BE2C (cell line): ENCODE measurements at places on chromosomes 16 and 17.

- DNase-seq = no peak
Observed at GRCh38 chr17:71709946-71710345, 410.9 kb upstream of the SOX9 start.

- DNase-seq = no peak
Observed at GRCh38 chr17:39229274-39229913, 3.6 kb upstream of the STAC2 start.

DNA sequence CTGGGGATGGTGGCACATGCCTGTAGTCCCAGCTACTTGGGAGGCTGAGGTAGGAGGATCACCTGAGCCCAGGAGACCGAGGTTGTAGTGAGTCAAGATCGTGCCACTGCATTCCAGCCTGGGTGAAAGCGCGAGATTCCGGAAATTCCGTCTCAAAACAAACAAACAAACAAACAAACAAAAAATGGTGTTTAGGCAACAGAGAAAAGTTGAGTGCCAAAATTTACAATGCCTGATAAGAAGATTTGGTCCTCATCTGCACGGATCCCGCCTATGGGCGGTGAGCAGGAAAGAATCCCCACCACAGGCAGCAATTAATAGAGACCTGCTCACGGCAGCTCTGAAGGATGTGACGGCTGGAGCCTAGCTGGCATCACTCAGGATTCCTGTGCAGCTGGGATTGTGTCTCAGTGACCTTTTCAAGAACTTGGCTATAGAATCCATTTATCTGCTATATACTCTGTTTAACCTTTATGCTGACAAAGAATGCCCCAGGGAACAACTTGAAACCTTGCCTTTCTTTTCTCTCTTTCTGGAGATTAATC is 14.0 kb upstream of the TEX2 start:
- no peak for DNase-seq

- no peak for DNase-seq
Observed at GRCh38 chr16:72015124-72015523, 6.6 kb downstream of the DHODH start.

GRCh38 chr17:32259586-32259985 is 6.0 kb upstream of the RHBDL3 start:
- DNase-seq = no peak

- peak; percentile 98 for DNase-seq
Observed at GRCh38 chr17:42561897-42562387, at the start of gene COASY. Gene COASY (plus strand): TSS chr17:42562148. CDS start chr17:42562623, 475 bp downstream.

- DNase-seq = no peak
Observed at GRCh38 chr16:76882105-76882504, 308.9 kb upstream of the MON1B start.

- peak; percentile 62 for DNase-seq
Observed at GRCh38 chr16:87474566-87474996, 18.2 kb downstream of the ZCCHC14 start.

DNA sequence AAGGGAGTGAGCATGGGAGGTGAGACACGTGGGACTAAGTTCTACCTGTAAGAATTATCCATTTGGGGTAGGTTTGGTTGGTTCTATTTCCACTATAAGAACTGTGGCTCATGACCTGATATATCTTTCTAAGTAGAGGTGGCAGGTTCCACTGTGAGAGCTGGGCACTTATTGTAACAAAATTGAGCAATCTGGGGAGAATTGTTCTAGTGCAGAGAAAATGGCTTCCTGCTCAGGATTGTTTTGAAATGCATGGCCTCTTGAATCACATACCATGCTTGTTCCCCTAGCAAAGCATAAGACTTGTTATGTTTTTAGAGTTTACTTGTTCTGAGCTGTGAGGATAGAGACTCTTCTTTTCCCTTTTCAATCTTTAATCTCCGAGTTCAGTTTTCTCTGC is 125.9 kb downstream of the MAP2K6 start:
- no peak for DNase-seq

- DNase-seq = no peak
Observed at GRCh38 chr17:68612923-68613292, 11.7 kb upstream of the FAM20A start.

GRCh38 chr17:40813804-40814203 is 8.6 kb downstream of the KRT10 start:
- no peak for DNase-seq

DNA sequence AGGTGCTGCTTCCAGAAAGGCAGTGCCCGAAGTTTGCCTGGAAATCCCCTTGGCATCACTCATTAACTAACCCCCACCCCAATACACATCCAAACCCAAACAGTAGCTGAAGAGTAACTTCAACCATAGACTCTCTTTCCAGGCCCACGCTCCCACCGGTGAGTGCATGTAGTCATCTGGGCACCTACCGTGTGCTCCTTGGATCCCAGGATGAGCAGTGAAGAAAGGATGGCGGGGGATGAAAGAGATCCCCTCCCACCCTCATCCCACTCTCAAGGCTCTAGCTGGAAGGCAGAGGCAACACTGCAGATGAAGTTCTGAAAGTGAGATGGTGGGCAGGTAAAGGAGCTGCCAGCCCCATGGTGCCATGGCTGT is 305.0 kb downstream of the SOX9 start:
- DNase-seq = no peak

DNA sequence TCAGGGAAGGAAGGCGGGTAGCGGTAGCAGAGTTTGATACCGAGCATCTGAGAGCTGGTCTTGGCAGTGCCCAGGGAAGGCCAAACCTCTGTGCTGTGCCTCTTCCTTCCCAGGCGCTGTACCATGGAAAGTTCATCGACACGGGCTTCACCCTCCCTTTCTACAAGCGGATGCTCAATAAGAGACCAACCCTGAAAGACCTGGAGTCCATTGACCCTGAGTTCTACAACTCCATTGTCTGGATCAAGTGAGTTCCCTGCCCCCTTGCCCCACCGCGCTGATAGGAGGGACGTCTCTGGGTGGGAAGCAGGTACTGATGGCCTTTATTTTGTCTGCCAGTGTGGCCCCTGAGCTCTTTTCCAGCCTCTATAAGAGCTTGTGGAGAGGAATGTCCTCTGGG is 15.4 kb upstream of the CLEC18A start:
- DNase-seq = no peak

DNA sequence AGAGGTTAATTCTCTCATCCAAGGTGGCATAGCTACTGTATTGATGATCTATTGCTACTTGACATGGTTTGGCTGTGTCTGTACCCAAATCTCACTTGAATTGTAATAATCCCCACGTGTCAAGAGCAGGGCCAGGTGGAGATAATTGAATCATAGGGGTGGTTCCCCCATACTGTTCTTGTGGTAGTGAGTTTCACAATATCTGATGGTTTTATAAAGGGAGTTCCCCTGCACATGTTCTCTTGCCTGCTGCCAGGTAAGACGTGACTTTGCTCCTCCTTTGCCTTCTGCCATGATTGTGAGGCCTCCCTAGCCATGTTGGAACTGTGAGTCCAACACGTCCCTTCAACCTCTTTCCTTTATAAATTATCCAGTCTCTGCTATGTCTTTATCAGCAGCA is 22.9 kb upstream of the CPPED1 start:
- DNase-seq = no peak

DNA sequence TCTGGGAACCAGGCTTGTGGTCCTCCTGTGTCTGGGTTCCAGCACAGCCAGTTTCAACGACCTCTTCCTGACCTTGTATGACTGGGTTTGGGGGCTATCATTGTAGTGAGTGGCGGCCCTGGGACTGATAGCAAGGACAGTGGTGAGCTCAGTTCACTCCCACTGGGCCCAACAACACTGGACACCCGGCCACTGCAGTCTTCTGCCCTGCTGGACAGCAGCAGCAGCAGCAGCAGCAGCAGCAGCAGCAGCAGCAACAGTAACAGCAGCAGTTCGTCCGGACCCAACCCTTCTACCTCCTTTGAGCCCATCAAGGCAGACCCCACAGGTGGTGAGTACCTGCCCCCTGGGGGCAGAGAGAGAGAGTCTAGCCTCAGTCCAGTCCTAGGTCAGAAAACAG is 3.3 kb upstream of the ELMO3 start:
- no peak for DNase-seq

DNA sequence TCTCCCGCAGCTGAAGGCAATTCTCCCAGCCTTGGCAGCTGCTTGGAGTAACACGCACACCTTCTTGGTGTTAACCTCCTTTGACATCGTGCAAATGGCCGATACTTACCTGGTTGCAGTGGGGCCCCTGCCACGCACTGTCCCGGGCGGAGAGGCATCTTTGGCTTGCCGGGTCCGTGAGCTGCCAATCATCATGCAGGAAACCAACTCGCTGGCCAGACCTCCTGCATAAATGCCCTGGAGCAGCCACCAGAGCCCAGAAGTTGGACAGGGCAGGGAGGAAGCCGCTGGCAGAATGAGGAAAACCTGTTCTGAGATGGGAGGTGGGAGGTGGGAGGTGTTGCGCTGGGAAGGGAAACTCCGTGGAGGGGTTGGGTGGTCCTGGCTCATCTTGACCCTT is 41.7 kb upstream of the CREBBP start:
- no peak for DNase-seq

DNA sequence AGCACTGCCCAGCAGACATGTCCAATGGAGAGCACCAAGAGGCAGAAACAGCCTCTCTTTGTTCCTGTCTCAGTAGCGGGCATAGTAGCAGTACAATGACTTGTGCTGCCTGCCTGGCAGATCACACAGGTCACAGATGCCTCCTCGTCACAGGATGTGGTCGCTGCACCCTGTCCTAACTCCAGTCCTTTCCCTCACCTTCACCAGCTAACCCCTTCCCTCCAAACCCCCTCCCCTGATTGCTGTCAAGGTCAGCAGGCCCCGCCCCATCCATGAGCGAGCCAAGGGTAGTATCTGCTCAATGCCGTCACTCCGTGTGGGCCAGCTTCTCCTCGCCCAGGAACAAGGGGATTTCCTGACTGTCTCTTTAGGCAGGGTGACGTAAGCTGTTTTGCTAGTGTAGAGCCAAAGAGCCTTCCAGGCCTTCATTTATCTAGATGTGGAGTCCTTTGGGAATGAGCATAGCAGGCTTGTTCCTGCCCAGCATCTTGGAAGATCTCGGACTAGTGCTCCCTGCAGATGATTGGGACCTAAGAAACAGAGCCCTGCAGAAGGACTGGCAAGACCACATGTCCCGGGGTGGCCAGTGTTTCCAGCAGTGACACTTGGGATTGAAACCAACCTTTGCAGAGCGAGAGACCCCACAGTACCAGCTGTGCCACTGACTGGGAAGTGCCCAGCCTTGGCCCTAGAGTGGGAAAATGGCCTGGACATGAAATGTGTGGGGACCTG is 75.9 kb upstream of the TNRC6C start:
- DNase-seq = peak; percentile 85

GRCh38 chr17:7060165-7060891 is 16.4 kb upstream of the SLC16A11 start:
- DNase-seq = no peak

GRCh38 chr17:62692721-62693431 is 65.4 kb downstream of the MRC2 start:
- DNase-seq = peak; percentile 58

GRCh38 chr16:3816326-3816725 is 64.2 kb downstream of the CREBBP start:
- DNase-seq = no peak

DNA sequence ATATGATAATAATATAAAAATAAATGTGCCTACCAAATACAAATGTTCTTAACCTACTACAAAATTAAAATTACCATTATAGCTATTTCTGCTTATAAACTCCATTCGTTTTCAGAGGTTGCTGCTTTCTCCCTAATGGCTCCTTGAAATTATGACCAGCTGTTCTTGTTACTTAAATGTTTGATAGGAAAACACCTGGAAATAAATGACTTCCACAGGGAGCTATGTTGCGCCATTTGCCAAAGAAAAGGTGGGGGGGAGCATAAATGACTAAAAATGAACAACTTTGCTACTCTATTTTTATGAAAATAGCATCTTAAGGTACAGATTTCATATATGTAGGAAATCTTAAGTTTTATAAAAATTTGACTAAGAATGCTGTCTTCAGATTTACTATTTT is 157.5 kb upstream of the MON1B start:
- no peak for DNase-seq

DNA sequence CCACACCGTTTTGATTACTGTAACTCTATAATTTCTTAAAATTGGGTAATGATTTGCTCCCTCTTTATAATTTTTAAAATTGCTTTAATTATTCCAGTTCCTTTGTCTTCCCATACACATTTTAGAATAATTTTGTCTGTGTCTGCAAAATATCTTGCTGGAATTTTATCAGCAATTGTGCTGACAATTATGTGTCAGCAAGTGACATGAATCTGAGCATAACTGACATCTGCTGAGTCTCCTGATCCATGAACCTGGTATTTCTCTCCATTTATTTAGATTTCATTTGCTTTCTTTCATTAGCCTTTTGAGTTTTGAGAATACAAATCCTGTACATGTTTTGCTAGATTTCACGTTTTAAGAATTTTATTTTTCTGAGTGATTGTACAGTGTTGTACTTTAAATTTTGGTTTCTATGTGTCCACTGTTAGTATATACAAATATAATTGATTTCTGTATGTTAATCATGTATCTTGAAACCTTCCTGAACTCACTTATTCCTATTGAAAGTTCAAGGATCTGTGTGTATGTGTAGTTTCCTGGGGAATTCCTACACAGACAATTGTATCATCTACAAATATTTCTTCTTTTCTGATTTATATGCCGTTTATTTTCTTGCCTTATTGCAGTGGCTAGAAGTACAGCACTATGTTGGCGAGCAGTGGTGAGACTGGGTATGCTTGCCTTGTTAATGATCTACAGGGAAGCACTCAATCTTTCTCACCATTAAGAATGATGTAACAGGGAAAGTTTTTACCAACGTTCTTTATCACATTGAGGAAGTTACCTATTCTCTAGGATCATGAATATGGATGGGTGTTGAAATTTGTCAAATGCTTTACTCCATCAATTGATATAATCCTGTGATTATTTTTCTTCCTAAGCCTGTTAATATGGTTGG is 45.2 kb downstream of the N4BP1 start:
- DNase-seq = no peak

DNA sequence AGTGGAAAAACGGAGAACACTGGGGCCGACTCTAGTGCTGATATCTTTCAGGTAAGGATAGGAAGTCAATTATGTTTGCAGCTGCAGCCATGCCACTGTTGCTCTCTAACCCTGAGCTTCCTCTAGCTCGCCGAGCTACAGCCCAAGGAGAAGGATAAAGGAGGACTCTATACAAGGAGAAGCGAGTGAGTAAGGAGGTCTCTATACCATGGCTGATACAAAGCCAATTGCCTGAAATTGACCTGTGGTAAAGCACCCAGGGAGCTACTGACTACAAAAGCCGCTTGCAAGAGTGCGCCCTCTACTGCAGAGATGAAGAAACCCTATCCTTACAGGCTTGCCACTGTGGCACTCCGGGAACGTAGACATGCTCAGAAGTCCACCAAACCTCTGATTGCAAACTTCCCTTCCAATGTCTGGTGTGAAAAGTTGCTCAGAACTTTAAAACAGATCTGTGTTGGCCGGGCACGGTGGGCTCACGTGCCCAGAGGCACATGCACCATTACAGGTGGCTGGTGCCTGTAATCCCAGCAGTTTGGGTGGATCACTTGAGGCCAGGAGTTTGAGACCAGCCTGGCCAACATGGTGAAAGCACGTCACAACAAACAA is 10.8 kb upstream of the SLC46A1 start:
- peak; percentile 53 for DNase-seq

GRCh38 chr17:77829843-77830799 is 128.4 kb upstream of the TNRC6C start:
- no peak for DNase-seq

DNA sequence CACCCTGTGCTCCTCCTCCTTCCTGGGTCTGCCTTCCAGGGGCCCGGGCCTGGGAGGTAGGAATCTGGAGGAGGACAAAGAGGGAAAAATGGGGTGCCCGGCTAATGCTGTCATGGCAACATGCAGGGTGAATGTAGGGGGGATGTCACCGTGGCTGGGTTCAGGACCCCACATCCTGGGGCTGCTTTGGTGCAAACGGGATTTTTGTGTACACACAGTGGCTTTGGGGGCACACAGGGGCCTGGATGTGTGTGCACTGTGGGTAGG is 37.0 kb upstream of the CDC42EP4 start:
- DNase-seq = no peak

GRCh38 chr16:24511792-24512191 is 27.6 kb upstream of the RBBP6 start:
- no peak for DNase-seq
